ENCODE measurements at places on chromosomes 4 and X.

- no peak for DNase-seq
Measured at GRCh38 chr4:53916431-53916889, 147.9 kb downstream of the CHIC2 start.

GRCh38 chrX:11137543-11138139 lies 26.5 kb downstream of the HCCS start:
- no peak for DNase-seq

GRCh38 chrX:119880552-119881437 lies 9.2 kb downstream of the NDUFA1 start:
- DNase-seq, result peak; percentile 25

- no peak for DNase-seq
Measured at GRCh38 chr4:68180849-68181526, 51.3 kb upstream of the TMPRSS11F start.

- no peak for DNase-seq
Measured at GRCh38 chr4:137510557-137511265, 21.6 kb downstream of the PCDH18 start.

- no peak for DNase-seq
Measured at GRCh38 chr4:138588501-138588900, 346.4 kb upstream of the SLC7A11 start.

DNA sequence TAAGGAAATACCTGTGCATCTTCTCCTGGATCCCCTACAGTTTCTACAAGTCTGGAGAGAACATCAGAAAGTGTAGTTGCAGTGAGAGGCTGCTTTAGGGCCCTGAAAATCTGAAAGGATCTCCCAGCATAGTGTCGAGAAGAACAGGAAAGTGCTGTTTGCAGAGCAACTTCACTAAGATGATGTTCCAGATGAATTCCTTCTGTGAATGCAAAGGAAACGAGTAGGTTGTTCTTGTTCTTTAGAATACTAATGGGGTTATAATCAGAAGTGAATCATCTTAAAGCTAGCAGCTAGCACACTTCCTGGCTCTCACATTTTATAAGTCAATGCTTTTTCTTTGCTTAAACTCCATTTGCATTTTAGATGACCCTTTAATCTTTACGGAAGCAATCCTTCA lies 53.7 kb downstream of the ZAR1 start:
- no peak for DNase-seq

- DNase-seq, result no peak
Measured at GRCh38 chr4:174210354-174210753, 73.1 kb downstream of the FBXO8 start.

DNA sequence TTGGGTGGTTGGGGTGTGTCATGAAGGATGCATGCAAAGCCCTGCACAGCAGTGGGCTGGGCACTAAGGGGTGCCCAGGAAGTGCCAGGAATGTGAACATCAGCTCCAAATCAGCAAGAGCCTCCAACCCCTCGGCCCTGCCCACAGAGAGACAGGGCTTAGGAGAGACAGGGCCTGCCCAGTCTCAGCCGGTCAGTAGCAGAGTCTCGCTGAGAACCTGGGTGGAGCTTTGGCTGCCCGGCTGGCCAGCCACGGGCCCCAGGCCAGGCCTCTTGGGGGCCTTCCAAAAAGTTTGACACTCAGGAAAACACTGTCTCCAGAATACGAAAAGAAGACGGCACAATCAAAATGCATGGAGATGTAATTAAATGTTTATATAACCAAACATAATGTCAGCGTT lies 4.3 kb upstream of the MXD4 start:
- DNase-seq, result no peak

Measured in NCI-H2107 (cell line).